ENCODE measurements at places on chromosomes 5 and 9. TPM values are rescaled to one million over a fixed set of nuclear protein-coding genes. Genes with fewer than 3 reads are reported as not detected.

The PCDHGA9 gene
- 5.3 TPM for total RNA-seq

The GDA gene
- total RNA-seq = 2.4 TPM

The FOXB2 gene
- not detected for total RNA-seq

The DDX46 gene
- total RNA-seq = 25.5 TPM

The CRB2 gene
- total RNA-seq = not detected
